ENCODE measurements at places on chromosomes 5 and 9.
A peak's percentile ranks its signal among the peaks of the same experiment; 100 is the strongest.

GRCh38 chr5:151707567-151707966 lies 20.9 kb upstream of the SPARC start:
- DNase-seq, result no peak

GRCh38 chr9:86722706-86723075 lies 224.6 kb downstream of the GAS1 start:
- no peak for DNase-seq

DNA sequence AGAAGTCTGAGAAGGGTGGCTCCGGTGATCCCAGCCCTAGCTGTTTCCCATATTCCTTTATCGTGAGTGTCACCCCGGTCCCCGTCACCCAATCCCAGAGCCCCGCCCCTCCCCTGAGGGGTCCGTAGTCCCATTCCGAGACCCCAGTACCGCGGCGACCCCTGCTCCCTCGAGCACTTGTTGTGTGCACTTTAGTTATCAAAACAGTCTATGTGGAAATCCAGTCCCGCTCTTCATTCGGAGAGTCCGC lies 223 bp downstream of the LRSAM1 start:
- DNase-seq, result no peak

GRCh38 chr9:133255371-133256135 lies 19.4 kb downstream of the ABO start:
- DNase-seq, result no peak

- DNase-seq, result no peak
Observed at GRCh38 chr9:69871118-69871834, 50.7 kb downstream of the CFAP95 start.

- no peak for DNase-seq
Observed at GRCh38 chr5:143436871-143437270, 33.4 kb upstream of the NR3C1 start.

- DNase-seq, result no peak
Observed at GRCh38 chr5:6812800-6813731, 99.8 kb downstream of the TENT4A start.

GRCh38 chr9:34291423-34291822 lies 37.6 kb downstream of the KIF24 start:
- DNase-seq, result no peak

DNA sequence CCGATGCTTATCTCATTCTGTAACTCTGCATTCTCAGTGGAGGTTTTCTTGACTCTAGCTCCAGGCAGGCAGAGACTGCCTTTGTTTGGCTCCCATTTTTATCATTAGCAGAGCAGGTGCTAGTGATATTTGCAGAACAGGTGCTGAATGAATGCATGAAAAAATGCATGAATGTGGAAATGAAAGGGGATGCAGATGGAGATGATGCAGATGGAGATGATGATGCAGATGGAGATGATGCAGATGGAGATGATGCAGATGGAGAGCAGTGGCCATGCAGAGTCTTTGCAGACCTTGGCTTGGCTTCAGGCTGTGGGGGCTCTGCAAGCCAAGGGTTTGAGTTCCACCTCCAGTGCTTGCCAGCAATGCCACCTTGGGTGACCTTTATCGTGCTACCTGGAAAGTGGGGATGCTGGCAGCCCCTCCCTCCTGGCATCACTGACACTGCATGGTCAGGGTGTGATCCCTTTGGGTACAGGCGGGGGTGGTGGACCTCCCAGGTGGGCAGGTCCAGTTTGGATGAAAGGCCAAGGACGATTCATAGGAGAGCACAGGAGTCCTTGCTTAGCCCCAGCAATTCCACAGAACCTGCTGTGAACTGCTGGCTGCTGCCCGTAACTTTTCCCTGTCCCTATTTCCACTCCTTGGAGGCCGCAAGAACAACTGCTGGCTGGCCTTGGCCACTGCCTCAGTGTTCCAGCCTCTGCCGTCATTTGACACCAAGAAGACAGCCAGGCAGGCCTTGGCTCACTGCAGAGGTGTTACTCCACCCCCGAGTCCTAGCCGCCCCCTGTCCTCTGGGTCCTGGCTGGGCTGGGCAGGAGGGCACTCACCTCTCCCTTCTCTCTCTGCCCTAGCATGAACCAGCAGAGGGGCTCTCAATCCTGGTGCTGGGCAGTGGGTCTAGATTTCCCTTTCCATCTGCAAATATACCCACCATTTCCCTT lies 33.0 kb downstream of the ERGIC1 start:
- peak; percentile 88 for DNase-seq

DNA sequence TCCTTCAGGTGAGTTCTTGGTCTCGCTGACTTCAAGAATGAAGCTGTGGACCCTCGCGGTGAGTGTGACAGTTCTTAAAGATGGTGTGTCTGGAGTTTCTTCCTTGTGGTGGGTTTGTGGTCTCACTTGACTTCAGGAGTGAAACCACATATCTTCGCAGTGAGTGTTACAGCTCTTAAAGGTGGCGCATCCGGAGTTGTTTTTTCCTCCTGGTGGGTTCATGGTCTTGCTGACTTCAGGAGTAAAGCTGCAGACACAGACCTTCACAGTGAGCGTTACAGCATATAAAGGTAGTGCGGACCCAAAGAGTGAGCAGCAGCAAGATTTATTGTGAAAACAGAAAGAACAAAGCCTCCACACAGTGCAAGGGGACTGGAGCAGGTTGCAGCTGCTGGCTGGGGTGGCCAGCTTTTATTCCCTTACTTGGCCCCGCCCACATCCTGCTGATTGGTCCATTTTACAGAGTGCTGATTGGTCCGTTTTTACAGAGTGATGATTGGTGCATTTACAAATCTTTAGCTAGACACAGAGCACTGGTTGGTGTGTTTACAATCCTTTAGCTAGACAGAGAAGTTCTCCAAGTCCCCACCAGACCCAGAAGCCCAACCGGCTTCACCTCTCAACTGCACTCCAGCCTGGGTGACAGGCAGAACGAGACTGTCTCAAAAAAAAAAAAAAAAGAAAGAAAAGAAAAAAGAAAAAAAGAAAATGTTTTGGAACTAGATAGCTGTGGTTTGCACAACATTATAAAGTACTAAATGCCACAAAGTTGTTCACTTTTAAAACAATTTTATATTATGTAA lies 9.1 kb upstream of the ERMP1 start:
- no peak for DNase-seq

DNA sequence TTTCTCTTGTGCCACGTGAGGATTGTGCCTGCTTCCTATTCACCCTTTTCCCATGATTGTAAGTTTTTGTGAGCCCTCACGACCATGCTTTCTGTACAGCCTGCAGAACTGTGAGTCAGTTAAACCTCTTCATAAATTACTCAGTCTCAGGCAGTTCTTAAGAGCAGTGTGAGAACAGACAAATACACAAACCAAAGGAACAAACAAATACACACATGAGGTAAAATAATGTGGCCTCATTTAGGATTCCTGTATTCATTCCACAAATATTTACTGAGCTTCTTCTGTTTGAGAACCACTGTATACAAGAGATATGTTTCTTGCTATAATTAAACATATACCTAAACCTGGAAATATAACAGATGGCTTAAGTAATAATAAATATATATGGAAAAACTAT lies 760.3 kb downstream of the CDH9 start:
- no peak for DNase-seq

GRCh38 chr5:54915466-54916027 lies 69.8 kb downstream of the ESM1 start:
- DNase-seq, result no peak

- no peak for DNase-seq
Observed at GRCh38 chr5:54628050-54628449, 110.5 kb downstream of the SNX18 start.

GRCh38 chr5:179409806-179410205 lies 64.5 kb upstream of the ADAMTS2 start:
- DNase-seq, result no peak

GRCh38 chr5:60488466-60489130 lies 211.4 kb downstream of the DEPDC1B start:
- no peak for DNase-seq

GRCh38 chr5:80054682-80055081 lies 19.5 kb downstream of the THBS4 start:
- DNase-seq, result no peak

GRCh38 chr9:71911061-71911907 lies at the start of the genes ABHD17B and C9orf85:
TSS of gene ABHD17B (minus strand) at chr9:71911193. CDS start at chr9:71875080, 36,113 bp downstream.
TSS of gene C9orf85 (plus strand) at chr9:71911639. CDS start at chr9:71911735, 96 bp downstream.
- peak; percentile 100 for DNase-seq

- DNase-seq, result no peak
Observed at GRCh38 chr9:123511326-123512277, 155.6 kb downstream of the CRB2 start.

DNA sequence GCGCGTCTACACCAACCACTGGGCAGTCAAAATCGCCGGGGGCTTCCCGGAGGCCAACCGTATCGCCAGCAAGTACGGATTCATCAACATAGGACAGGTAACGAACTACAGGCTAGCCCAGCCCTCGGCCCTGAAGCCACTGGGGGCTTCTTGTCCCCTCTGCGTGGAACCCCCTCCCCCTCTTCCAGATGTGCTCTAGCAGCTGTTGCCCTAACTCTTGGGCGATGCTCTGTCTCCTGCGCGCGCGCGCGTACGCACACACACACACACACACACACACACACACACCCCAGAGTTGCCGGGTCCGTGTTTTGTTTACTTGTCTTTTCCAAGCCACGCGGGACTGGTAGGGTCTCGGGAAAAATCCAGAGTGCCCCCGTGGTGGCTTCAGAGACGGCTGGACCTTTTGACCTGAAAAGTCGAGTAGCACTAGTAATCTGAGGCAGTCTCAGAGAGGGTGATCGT lies 836 bp downstream of the PCSK5 start:
- no peak for DNase-seq

DNA sequence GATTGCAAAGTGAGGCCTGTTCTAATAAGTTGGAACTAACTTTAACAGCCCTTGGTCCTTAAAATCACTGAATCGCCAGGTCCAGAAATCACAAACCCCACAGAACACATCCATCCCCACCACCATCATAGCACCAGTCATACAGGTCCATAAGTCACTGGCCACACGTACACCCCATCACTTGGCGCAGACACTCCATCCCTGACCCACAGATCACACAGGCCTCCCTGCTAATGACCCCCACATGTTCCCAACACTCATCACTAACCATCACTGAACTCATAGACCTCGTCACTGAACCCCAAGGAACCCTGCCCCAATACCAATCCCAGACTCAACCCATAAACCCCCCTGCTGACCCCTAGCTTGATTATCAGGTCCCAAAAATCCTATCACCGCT lies 41.2 kb upstream of the ZNF300 start:
- DNase-seq, result no peak

DNA sequence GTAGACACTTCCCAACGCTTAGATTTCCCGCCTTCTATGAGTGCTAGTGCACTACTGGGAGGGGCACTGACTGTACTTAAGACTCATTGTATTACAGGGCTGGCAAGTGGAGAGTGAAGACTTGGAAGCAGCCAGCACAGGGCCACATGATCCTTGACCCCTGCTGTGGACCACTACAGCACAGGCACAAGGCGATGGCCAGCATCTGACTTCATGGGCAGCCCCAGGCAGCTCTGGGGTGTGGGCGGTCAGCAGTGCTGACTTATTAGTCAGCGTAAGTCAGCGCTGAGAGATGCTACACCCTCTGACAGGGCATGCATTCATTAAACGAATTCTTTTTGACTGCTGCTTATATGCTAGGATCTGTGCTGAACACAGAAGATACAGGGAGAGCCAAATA lies 9.3 kb downstream of the SLC46A2 start:
- no peak for DNase-seq

DNA sequence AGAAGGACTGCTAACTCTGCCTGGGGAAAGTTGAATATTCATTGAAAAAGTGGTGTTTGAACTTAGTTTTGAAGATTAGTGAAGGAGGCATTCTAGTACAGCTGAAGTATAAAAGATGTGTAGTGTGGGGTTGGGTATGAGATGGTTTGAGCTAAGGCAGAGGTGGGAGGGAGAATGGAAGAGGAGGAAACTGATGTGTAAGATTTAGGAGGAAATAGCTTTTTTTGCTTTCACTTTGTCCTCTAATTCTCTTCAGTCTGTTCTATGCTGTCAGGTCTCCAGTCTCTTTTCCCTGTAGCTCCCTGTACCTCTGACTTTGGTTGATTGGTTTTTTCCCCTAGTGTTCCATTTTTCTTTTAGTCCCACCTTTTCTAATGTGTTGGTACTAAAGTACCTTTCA lies 9.0 kb downstream of the CREBRF start:
- DNase-seq, result no peak

- DNase-seq, result peak; percentile 96
Observed at GRCh38 chr9:113593682-113594281, 130.3 kb downstream of the RGS3 start.

DNA sequence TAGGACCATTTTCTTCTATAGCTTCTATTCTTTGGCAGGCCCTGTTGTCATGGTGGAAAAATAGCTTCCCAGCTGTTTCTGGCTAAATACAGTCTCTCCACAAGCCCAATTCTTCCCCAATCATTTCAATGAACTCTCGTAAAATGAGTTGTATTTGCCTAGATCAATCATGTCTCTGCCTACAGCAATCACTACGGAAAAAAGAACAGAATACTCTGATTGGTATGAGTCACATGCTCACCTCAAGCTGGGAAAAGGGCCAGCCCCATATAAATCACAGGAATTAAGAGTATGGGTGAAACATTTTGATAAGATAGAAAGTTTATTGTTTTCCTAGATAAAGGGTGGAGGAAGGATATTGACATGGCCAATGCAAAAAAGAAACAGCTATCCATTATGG lies 711.4 kb downstream of the EFNA5 start:
- no peak for DNase-seq

DNA sequence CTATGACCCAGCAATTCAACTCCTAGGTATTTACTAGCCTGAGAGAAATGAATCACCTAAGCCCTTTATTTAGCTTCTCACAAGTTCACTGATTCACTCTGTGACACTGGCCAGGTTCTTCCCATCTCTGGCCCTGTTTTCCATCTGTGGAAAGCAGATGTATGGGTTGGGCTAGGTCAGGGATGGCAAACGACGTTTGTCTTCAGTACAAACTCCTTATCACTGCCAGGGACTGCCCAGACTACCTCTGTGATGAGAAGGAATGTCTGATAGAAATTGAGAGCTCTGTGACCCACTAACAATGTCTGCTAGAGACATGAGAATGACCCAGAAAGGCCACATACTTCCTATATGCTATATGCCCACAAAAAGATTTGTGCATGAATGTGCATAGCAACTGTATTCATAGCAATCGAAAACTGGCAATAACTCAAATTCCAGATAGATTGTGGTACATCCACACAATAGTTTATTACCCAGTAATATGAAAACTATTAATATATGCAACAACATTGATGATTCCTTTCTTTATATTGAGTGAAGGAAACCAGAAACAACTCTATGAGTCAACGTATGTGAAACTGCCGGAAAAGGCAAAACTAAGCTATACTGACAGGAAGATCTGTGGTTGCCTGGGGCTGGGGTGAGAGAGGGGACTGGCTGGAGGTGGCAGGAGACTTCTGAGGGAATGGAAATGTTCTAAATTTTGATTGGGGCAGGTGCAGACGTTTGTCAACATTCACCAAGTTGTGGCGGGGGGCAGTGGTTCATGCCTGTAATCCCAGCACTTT lies 32.0 kb upstream of the ADAM19 start:
- no peak for DNase-seq
